Stimulated activated naive CD8-positive, alpha-beta T cell treated with anti-CD3 and anti-CD28 coated beads, Interleukin-15, Interleukin-2, amounts not matched to agents 100 U/mL and 50 U/mL, for 24 hours (primary cell): ENCODE measurements at places on chromosomes 3 and 15.

DNA sequence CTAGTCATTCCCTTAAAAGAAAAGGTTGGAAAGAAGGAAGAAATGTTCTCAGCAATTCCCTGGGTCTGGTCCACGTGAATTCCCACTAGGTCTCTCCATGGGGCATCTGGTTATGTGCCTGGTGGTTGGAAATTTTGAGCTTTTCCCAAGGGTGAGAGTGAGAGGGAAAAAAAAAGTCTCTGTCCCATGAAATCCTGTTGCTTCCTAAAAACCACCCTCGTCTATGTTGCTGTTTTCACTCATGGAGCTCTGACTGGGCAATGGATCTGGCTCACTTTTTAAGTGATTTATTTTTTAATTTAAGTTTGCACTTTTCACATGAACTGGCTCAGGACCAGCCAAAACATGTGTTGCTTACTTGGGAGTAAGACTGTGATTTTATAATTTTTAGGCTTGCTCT, 190.1 kb downstream of the CHST2 start:
- no peak for DNase-seq

DNA sequence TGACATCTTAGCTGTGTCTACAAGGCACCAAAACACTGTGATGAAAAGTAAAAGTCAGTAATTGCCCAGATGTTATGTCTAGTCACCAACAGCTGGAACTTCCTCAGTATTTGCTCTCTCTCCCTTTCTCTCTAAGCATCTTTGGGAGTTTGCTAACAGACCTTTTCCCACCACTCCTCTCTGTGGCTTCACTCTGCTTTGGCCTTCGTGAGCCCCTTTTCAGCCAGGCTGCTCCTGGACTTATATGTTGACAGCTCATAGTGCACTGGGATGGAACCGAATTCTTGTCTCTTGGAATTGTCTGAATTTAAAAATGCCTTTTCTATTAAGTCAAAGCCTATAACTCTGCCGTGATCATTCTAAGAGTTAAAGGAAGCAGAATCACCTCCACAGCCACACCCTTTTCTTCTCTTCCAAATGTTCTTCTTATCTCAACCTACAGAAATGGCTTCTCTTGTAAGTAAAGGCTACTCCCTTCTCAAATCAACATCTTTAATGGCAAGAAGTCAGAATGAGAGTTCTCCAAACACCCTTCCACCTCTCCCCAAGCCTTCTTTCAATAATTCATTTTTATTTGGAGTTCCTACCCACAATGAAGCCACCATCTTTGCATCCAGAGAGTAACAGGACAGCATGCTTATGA, 17.2 kb upstream of the FOXP1 start:
- DNase-seq: no peak

DNA sequence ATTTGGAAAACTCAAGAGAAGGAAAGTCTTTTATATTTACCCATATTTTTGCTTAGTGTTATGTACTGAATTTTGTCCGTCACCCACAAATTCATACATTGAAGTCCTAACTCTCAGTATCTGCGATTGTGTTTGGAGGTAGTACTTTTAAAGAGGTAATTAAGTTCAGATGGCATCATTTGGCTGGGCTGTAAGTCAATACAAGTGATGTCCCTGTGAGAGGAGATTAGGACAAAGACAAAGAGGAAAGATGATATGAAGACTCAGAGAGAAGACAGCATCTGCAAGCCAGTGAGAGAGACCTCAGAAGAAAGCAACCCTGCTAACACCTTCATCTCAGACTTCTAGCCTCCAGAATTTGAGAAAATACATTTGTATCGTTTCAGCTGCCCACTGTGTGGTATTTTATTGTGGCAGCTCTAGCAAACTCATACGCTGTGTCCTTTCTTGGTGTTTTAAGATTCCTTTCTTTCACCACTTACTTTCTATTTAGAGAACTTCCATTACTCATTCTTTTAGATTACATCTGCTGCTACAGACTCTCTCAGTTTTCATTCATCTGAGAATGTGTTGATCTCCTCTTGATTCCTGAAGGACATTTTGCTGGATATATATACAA, 17.0 kb downstream of the LRCH3 start:
- DNase-seq: no peak

DNA sequence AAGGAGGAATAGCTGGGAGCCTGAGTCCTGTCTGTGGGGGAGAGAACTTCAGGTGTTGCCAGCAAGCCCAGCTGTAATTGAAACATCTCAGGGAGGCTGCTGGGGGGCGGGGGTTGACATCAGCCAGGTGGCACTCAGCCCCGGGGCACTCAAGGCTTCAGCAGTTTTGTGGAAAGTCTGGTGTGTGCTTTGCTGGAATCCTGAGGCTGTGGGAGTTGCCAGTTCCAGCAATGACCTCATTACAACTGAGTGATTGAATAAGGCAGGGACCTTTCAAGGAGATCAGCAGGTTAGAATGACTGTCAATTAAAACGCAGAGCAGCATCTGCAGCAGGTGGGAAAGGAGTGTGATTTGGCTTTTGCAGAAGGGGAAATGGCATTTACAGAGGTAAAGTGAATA, 75.7 kb downstream of the FAM43A start:
- DNase-seq: no peak

DNA sequence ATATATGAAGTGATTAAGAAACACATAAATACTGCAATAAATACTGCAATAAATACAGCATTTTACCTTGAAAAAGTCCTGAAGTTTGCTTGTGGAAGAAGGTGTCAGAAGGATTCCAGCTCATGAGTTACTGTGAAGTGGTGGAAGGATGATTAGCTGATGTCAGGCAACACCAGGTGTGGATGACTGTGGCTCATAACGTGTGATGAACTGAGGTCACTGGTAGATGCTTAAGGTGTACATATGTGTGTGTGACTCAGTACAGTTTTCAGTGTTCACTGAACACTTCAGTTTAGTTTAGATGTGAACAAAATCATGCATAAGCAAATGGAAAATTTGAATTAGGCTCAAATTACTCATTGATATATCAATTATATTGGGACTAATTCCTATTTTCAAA, 1045.0 kb downstream of the NTRK3 start:
- DNase-seq: no peak

DNA sequence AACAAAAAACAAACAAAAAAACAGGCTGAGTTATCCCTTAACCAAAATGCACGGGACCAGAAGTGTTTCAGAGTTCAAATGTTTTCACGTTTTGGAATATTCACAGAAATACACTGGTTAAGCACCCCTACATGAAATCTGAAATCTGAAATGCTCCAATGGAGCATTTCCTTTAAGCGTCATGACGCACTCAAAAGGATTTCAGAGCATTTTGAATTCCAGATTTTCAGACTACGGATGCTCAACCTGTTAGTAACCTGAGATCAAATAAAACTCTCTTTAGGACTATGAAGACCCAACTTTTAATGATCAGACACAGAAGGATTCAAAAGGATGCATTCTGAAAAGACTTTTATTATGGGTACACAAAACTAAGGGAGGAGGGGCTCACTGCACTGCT, 9.6 kb downstream of the CLPX start:
- no peak for DNase-seq

DNA sequence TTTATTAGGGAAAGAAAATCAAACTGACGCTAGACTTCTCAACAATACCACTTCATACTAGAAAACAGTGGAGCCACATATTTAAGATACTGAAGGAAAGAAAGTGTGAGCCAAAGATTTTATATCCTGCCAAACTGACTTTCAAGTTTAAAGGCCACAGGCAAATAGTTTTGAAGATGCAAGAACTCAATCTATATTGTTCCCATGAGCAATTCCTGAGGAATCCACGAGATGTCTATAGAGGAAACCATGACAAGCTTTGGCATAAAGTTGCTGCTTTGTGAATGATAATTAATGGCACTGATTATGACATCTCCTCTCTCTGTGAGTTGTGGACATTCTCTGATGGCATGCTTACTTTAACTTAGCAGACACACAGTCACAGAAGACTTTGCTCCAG, 276.1 kb upstream of the GOLGA6L4 start:
- no peak for DNase-seq

GRCh38 chr3:36957862-36958686, 13.2 kb upstream of the TRANK1 start:
- no peak for DNase-seq

DNA sequence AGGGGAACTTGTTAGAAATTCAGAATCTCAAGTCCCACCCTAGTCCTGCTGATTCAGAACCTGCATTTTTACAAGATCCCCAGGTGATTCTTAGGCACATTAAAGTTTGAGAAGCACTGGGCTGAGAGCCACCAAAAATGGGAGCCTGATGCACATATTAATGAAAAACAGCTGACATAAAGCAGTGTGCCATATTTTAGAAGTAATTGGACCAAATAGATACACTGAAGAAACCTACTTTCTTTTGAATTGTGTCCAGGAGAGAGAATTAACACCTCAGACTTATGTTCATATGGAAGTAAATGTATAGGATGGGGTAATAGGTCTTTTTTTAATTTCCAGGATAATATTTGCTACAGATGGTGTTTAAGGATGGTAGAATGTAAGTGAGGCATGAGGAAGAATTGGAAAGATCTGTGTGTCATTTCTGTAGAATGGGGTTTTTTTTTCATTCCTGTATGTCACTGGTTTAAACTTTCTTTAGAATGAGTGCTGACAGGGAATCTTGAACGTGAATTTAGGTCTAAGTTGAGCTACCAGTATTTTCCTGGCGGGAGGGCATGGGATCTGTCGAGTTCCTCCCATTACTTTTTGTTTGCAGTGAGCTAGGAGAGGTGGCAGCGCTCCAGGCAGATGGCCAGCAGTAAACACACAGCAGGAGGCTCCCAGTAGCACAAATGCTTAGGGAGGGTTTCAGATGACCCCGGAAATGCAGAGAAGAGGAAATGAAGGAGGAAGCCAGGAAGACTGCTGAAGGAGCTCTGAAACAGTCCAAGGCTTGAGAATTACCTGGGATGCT, 185.6 kb downstream of the PLCL2 start:
- DNase-seq: no peak

DNA sequence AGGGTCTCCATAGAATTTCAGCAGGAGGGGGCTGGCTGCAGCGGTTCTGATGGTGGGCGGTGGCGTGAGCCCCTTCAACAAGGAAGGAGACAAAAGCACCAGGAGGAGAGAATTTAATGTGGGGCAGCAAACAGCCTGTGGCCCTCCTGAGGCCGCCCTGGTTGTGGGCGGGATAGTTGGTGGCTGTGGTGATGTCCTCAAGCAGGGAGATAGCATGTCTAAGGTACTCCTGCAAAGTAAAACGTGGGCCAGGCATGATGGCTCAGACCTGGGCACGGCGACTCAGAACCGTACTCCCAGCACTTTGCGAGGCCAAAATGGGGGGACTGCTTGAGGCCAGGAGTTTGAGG, 94.0 kb downstream of the LRRK1 start:
- DNase-seq: no peak

DNA sequence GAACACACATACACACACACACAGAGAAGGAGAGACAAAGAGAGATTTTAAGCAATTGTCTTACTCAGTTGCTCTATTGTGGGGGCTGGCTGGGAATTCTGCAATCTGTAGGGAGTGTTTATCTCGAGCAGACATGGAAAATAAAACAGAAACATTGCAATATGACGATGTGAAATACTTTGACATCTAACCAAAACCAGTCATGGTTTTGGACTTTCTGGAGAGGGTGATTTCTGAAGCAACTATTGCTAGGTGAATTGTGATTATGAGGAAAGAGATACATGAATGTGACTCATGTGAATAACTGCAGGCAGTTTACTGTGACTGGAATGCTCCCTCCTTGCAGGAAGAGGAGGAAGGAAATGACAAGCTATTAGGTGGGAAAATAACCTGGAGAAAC, 12.3 kb upstream of the PHLDB2 start:
- no peak for DNase-seq

DNA sequence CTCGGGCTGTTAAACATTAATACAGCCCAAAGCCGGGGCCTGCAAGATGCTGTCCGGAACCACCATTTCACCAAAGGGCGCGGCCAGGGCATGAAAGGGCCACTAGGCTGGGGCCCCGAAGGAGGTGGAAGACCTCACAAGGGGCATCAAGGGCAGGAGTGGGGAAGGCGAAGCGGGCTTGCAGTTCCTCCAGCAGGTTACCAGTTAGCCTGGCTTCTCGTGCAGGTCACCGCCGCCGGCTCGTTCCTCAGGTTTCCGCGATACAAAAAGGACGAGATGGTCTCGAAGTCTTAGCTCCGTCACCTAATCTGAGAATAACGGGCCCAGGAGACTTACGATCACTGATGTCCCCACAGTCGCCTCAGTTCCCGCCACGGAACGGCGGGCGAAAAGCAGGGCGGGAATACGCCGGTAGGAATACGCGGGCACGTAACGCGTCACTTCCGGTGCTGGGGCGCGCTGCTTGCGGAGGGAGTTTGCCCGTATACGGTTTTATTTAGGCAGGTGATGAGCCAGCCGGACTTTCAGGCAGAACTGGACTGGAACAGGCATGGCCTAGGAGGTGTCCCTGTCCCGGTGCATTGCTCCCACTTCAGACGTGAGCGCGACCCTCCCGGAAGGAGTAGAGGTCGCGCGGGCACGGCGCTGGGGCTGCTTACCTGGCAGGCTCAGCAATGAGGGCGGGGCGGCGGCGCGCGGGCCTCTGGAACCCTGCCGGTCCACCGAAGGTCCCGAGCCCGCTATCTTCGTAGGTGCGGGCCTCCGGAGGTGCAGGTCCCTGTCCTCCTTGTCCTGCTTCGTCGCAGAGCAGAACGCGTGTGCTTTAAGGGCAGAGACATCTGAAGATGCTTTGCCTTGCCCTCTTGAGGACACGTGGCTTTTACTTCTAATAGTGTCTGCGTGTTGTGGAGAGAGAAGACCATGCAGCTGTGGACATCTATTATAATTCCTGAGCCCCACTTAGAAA, at the start of gene RFC4:
Gene RFC4, minus strand, starts transcription at position 394 of the 967 bp plus-strand sequence. CDS start 1,769 bp downstream, outside the sequence.
- DNase-seq: peak; percentile 92

- peak; percentile 34 for DNase-seq
These were observed 508 bp downstream of the GORASP1 start for GRCh38 chr3:39106851-39107387.

DNA sequence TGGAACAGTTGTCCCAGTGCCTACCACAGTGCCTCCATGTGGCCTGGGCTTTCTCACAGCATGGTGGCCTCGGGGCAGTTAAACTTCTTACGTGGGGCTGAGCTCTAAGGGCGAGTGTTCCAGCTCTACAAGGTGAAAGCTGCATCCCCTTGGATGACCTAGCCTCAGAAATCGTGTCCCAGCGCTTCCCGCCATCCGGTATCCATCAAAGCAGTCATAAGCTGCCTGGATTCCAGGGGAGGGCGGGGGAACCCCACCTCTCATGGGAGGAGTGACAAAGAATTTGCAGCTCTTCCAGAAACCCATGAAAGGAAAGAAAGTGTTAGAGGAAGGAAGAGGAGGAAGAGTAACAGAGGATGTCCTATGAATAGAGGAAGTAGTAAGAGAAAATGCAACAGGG, 45.8 kb upstream of the CCDC174 start:
- DNase-seq: no peak
